ENCODE measurements at places on chromosomes 2 and 18.

DNA sequence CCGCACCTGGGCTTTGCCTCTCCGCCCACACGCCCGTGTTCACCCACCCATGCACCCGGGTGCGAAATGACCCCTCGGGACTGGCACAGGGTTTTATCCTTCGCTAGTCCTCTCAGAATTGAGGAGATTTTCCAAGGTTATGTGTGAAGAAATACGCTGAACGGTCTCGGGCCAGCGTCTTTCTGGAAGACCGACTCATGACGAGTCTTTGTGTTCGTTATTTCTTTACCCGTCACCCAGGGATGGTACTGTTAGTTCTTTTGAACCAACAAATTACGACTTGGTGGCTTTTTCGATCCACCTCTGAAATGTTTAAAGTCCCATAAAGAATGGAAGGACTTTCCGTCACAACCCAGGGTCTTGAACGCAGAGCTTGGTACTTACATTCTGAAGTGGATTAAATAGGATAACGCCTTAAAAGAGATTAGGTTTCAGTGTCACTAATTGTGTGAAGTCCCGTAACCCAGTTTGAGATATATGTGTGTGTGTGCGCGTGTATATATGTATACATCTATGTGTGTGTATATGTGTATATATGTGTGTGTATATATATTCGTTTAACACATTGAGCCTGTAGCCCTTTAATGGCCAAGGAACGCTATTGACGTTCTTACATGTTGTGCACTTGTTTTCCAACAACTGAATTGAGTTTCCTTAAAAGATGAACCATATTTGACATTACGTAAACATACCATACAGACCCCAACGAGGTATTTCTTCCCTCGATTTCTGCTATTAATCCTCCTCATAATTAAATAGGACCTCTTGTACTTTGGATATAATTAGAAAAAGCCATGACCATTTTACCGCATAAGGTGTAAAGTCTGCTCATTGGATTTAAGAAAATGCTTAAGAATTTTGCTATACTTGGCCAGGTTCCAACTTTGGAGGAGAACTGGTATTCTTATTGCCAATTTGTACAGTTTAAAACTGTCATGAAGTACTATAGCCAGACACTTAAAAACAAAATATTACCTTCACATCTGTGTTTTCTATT lies 889 bp downstream of the ZC3H15 start:
- no peak for DNase-seq

DNA sequence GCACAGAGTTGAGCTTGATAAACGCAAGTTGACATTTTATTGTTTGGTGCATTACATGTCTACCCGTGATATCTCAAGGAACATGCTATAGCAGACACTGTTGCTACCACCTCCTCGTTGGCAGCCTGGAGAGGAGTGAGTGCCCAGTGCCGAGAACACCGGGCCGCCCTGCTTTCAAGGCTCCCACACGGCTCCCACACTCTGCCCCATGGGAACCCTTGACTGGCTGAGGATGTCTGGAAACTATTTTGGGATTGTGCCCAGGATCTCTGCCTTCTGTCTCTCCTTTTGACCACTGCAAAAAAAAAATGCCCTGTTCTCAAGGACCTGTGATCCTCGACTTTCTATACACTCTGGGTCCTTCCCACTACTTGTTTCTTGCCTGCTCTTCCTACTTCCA lies 21.1 kb downstream of the TET3 start:
- no peak for DNase-seq

- no peak for DNase-seq
These were observed 33.0 kb downstream of the CTIF start for GRCh38 chr18:48571639-48572384.

GRCh38 chr2:50872543-50872942 lies 159.4 kb downstream of the NRXN1 start:
- no peak for DNase-seq

- DNase-seq, result no peak
These were observed 13.1 kb downstream of the TET3 start for GRCh38 chr2:73997813-73998212.

DNA sequence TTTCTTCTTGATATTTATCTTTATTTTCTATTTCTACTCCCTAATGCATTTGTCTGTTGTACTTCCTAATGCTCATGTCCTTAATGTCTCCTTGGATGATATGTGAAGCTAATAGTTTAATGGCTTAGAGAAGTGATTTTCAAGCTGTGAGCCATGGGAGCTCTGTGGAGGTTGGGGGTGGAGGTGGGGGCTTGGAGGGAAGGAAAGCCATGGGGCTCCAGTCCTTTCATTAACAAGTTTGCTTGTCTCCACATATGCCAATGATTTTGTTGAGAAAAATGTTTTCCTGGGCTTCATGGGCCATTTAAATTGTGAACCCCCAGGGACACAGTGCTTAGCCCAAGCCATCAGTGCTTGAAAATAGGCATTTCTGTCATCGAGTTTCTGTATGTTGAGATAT lies 264.1 kb downstream of the SCG2 start:
- DNase-seq, result no peak

DNA sequence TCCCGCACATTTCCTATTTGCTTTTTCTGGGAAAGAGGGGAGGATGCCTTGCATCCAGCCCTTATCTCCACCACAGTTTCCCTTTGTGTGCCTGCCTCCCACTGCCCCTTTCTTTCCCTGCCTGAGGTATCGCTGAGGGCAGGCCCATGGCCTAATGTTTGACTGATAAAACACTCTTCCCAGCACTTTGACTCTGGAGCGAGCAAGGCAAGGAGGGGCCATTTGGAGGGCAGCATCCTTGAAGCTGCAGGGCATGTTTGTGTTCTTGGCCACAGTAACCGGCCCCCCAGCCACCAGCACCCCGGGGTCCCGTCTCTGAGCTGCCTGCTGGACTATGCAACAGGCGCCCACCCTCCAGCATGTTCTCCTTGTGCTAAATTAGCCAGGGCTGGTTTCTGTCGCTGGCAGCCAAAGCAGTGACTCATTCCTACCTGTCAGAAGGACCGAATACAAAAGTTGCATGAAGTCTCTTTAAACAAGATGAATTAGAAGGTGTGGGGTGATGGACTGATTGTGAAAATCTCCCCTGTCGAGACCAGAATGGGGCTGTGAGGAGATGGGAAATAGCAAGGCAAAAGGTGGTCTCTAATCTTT lies 50.7 kb downstream of the BCL2L11 start:
- no peak for DNase-seq

- no peak for DNase-seq
These were observed 384.0 kb downstream of the NBAS start for GRCh38 chr2:15177103-15177502.

GRCh38 chr18:38981389-38981788 lies 1415.8 kb upstream of the CELF4 start:
- no peak for DNase-seq

DNA sequence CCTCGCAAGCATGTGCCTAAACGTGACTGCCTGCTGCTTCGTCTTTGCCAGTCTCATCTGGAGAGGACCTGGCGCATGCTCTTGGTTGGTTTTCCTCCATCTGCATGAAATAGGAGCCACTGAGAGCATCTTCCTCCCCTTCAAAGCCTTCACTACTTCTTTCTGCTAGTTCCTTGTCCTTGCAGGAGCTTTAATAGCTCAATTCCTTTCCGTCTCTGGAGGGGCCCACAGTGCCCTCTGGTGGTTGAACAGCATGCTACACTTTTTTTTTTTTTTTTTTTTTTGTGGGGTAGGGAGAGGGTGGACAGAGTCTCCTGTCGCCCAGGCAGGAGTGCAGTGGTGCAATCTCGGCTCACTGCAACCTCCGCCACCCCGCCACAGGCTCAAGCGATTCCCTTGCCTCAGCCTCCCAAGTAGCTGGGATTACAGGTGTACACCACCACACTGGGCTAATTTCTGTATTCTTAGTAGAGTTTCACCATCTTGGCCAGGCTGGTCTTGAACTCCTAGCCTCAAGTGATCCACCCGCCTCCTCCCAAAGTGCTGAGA lies 59.6 kb downstream of the SP110 start:
- no peak for DNase-seq

DNA sequence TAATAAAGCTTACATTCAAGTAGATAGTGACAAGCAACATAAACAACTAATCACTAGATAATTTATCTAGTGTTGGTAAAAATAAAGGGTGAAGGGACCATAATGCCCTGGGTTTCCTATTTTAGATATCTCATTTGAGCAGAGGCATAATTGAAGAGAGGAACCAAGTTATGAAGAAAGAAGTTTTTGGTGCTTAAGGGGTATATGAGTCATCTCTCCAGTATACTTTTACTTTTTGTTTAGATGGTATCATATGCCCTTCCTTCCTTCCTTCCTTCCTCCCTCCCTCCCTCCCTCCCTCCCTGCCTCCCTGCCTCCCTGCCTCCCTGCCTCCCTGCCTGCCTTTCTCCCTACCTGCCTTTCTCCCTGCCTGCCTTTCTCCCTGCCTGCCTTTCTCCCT lies 1053.5 kb upstream of the CELF4 start:
- no peak for DNase-seq

DNA sequence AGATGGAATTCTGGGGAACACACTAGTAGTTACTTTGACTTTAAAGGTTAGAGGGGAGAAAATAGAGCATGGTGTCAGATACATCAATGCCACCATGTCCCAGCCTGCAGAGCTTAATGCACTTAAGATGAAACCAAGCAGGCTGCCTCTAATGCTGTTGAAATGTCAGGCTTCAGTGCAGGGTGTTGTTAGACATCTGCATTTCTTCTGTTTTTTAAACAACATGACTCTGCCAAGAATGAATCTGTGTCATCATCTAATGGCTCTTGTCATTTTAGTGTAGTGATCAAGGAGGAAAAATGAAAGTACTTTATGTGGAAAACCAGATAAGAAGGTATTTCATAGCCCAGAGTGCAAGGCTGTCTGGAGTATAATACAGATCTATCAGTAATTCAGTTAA lies 29.9 kb downstream of the LYPD1 start:
- DNase-seq, result no peak

DNA sequence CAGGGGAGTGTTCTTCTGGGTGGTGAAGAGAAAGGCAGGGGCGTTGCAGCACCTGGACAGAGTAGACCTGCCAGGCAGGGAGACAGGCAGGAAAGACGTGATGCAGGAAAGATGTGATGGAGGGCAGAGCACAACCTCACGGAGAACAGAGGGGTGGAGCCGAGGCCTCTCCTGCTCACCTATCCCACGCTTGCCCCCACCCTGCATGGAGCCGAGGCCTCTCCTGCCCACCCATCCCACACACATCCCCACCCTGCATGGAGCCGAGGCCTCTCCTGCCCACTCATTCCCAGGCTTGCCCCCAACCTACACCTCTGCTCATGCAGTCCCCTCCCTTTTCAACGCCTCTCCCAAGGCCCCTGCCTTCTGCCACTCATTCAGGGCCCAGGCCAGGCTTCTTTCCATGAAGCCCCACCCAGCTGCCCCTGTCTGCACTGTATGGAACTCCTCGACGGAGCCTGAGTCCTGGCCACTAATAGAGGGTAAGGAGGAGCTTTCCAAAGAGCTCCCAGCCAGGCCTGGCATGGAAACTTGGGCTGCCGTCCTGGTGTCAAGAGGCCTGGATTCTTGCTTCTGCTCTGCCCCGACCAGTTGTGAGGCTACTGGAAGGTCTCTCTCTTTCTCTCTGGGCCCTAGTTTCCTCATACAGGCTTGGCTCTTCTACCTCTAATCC lies 32.0 kb upstream of the LOXHD1 start:
- no peak for DNase-seq

DNA sequence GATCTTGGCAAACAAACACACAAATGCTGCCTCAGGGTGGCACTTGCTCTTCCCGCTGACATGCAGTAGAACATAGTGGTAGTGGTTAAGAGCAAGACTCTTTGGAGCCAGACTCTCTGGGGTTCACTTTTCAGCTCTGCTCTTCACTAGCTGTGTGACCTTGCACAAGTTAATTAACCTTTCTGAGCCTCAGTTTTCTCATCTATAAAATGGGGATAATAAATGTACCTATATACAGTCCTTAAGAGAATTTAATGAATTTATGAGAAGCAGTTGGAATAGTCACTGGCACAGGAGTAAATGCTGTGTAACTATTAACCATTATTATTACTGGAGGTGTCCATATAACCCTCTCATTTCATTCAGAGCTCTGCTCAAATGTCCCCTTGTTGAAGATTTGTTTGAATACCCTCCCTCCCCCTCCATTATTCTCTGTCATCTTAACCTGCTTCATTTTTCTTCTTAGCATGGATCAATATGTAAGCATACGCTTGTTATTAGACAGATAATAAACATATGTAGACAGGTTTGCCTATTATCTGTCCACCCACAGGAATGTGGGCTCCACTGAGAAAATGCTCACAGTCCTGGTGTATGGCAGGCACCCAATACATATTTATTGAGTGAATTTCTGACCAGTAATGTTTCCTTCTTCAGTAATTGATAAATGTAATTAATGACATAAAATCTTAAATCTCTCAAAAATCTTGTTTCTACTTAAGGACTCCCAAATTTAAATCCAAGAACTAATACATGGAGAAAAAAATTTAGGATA lies 64.5 kb downstream of the TSPYL6 start:
- no peak for DNase-seq

DNA sequence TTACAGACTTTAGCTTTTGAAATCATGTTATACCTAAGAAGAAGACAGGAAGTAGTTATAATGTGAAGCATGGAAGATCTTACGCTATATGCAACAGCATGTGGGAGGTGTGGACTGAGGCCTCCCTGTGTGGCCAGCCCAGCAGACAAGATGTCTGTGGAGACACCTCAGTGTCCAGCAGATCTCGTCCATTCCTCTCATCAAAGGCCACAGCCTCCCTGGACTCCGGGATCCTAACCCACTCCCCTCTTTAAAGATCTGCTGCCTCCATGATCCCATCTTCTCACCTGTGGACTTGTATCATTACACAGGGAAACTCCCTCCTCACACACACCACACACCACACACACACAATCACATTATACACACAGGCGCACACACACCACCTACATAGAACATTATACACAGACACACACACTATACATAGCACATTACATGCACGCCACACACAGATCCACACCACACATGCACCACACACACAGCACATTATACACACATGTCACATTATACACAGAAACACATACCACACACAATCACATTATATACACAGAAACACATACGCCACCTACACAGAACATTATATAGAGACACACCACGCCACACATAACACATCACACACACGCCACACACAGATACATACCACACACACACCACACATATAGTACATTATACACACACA lies 89.5 kb downstream of the PXDN start:
- DNase-seq, result no peak

- DNase-seq, result no peak
These were observed 99.7 kb downstream of the ICA1L start for GRCh38 chr2:202771741-202772460.

DNA sequence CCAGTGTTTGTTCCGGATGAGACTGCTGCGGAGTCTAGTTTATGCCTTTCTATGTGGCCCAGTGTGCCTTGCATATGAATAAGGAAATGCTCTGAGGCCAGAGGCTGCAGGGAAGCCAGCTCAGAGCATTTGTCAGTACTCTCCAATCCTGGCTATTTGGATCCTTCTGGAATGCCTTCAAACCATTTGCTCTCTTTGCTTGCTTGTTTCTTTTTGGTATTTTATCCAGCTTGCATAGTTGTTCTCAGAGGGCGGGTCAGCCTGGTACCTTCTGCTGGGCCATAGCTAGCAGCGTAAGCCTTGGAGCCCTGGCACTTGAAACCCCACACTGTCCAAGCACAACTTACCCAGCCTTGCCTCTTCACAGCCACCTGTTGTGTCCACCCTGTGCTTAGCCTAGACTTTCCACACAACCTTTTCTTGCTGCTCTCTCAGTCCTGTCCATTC lies 20.5 kb downstream of the CENPO start:
- DNase-seq, result no peak

GRCh38 chr18:46332921-46333341 lies 228.7 kb downstream of the HAUS1 start:
- no peak for DNase-seq
